CD4-positive, alpha-beta T cell treated with Interleukin-15 for 1 hour (primary cell): ENCODE measurements at places on chromosomes 4 and X.

DNA sequence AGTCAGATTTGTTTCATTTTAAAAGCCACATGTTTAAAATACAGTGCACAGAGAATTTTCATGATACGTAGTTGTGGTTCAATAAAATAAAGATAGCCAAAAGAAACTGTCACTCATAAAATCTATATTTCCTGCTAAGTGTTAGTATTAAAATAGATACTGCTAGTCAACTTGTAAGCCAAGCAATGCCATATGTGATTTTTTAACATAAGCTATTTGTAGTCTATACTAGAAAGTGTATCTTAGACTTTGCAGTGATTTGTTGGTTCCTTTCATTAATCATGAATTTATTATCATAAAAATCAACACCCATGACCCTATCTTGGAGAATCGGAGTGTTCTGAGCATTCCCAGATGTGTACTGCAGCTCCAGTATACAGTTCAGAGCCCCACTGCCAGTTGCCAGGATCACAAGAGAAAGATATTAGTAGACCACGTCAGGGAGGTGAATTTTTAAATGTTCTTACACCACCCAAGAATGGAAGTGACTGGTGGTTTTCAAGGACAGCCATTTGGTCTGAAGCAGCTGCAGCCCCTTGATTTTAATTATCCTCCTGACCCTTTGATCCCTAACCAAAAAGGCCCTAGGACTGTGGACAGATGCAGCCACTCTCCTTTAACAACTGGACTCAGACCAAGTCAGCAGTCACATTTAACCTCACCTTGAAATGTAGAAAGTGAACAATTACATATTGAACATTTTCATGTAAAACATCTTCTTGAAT, 163.1 kb downstream of the PALLD start:
- DNase-seq, result no peak

- DNase-seq, result no peak
Measured at GRCh38 chrX:110397904-110398303, 39.3 kb downstream of the RTL9 start.

- no peak for DNase-seq
Measured at GRCh38 chr4:148396986-148397673, 45.1 kb downstream of the NR3C2 start.

DNA sequence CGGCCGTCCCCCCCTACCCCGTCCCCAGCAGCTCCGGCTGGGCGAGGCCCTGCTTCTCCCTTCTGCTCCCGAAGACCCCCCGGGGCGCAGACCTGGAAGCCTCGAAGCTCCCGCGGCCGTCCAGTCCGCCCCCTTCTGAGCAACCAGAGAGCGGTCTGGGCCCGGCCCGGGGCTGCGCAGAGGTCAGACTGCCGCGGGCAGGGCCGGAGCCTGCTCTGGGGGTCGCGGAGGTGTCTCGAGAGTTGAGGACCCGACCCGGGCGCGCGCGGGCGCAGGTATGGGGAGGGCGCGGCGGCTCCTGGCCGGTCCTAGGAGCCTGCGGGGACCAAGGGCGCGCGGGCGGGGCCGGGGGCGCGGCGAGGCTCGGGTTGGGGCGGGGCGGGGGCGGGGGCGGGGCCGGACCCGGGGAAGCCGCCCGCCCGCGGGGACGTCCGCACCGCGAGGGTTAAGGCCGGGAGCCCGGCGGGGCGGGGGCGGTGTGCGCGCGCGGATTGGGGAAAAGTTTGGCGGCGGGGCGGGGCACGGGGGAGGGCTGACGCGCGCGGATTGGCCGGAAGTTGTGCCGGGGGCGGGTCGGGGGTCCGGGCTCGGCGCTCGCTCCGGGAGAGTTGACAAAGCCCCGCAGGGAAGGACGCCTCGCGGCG, at the start of gene FGFRL1:
TSS of gene FGFRL1 (plus strand) at position 605 of the 644 bp plus-strand sequence. CDS start 860 bp downstream, outside the sequence.
- peak; percentile 89 for DNase-seq

GRCh38 chr4:32032136-32032672, 1312.0 kb downstream of the PCDH7 start:
- DNase-seq, result no peak

GRCh38 chrX:26470941-26471340, 255.0 kb downstream of the MAGEB5 start:
- DNase-seq, result no peak
